ENCODE measurements at places on chromosomes 13 and 19. TPM values are rescaled to one million over a fixed set of nuclear protein-coding genes. Genes with fewer than 3 reads are reported as not detected.

The FAM216B gene
- not detected for polyA plus RNA-seq

- no peaks in the 10 kb centered on the region for H3K36me3 ChIP-seq
- H3K4me3 ChIP-seq = no peak overlapping the region
- DNase-seq = no peak
These were observed 1050.4 kb downstream of the EFNB2 start for GRCh38 chr13:105485081-105485480.

DNA sequence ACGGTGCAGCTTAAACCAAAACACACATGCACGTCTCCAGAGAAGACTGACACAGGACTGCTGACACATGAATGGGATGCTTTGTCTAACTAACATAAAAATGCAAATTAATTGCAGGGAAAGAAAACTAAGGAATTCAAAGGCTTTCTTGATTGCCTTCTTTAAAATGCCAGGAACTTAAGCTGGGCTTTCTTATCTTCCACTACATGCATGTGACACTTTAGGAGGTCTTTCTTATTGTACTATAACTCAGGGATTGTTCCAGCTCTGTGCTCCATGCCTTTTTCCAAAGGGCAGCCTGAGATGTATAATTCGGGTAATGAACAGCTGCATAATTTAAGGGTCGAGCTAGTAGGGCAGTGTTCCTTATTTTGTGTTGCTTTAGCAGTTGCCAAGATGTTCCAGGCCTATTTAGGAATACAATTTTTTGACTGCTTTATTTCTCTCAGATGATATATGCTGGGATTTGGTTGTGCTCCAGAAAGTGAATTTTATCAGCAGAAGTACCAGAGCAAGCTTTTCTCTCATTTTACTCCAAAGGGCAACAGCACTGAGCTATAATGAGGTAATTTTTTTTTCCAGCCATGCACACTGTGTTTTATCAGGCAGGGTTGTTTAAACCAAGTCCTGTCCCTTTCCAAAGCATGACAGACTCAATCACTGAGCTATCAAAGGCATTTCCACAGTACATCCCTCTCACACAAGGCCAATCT, 885.2 kb downstream of the PCDH9 start:
- H3K27me3 ChIP-seq = no peaks in the 10 kb centered on the region
- H3K4me1 ChIP-seq = no peaks in the 10 kb centered on the region
- no peaks in the 10 kb centered on the region for H3K36me3 ChIP-seq
- DNase-seq = no peak
- no peak overlapping the region for H3K27ac ChIP-seq
- no peak overlapping the region for H3K4me3 ChIP-seq

GRCh38 chr19:48556825-48557224, 4.9 kb downstream of the SULT2B1 start:
- no peaks in the 10 kb centered on the region for H3K27me3 ChIP-seq
- no peak overlapping the region for H3K27ac ChIP-seq
- H3K4me3 ChIP-seq = no peak overlapping the region
- H3K36me3 ChIP-seq = no peaks in the 10 kb centered on the region

GRCh38 chr13:33349986-33350826, 64.7 kb upstream of the STARD13 start:
- peak overlapping the region; percentile 89 for H3K4me3 ChIP-seq
- DNase-seq = peak; percentile 67
- H3K27me3 ChIP-seq = no peaks in the 10 kb centered on the region
- peaks cover 32% of the 10 kb centered on the region for H3K4me1 ChIP-seq
- H3K36me3 ChIP-seq = no peaks in the 10 kb centered on the region

DNA sequence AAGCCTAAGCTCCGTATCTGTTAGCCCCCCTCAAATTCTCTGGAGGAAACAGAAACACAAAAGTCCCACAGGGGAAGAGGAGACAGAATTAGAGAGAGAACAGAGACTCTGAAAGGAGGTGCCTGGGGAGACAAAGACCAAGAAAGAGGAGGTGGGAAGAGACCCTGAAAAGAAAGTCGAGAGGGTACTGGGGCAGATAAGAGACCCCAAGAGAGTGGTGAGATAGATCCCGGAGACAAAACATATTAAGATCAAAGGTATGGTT, 915 bp upstream of the GRWD1 start:
- peak overlapping the region; percentile 95 for H3K4me3 ChIP-seq
- peaks cover 15% of the 10 kb centered on the region for H3K36me3 ChIP-seq
- no peaks in the 10 kb centered on the region for H3K27me3 ChIP-seq
- no peaks in the 10 kb centered on the region for H3K4me1 ChIP-seq

DNA sequence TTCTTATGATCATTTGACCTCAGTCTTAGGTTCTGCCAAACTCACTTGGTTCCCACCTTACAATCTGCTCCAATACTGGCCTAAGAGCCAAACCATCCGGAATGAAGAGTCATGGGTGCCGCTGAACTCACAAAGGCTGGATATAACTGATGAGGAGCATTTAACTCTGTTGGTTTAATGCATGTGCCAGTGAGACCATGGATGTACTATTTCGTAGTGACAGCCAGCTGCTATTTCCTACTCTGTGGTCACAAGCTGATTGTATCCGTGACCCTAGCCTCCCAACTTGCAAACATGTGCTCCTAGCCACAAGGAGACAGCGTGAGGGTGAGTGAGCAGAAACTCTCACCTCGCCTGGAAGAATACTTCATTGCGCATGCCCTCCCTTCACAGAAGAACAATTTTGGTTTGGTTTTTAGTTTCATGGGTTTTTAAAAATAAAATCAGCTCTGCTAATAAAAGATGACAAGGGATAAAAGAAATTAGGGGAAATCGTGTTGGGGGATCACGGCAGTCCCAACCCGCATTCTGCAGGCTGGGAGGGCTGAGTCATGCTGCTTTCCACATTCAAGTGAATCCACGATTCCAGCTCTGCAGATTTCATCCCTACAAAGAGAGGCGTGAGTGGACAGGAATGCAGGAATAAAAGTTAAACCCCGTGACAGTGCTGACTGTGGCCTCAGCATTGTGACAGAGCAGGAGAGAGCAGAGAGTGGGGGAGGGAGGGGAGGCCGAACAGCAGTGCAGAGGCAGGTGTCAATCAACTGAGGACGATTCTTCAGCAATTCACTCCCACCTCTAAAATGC, 66.8 kb upstream of the RAP2A start:
- H3K4me1 ChIP-seq = peaks cover 13% of the 10 kb centered on the region
- peak; percentile 86 for DNase-seq
- H3K4me3 ChIP-seq = peak overlapping the region; percentile 3
- H3K36me3 ChIP-seq = peaks cover 17% of the 10 kb centered on the region
- peak overlapping the region; percentile 60 for H3K27ac ChIP-seq

- H3K27ac ChIP-seq = no peak overlapping the region
- H3K4me1 ChIP-seq = peaks cover 7% of the 10 kb centered on the region
- H3K27me3 ChIP-seq = no peaks in the 10 kb centered on the region
- no peak overlapping the region for H3K4me3 ChIP-seq
- H3K36me3 ChIP-seq = no peaks in the 10 kb centered on the region
- DNase-seq = no peak
These were observed 1.9 kb downstream of the GTPBP3 start for GRCh38 chr19:17339088-17339741.

DNA sequence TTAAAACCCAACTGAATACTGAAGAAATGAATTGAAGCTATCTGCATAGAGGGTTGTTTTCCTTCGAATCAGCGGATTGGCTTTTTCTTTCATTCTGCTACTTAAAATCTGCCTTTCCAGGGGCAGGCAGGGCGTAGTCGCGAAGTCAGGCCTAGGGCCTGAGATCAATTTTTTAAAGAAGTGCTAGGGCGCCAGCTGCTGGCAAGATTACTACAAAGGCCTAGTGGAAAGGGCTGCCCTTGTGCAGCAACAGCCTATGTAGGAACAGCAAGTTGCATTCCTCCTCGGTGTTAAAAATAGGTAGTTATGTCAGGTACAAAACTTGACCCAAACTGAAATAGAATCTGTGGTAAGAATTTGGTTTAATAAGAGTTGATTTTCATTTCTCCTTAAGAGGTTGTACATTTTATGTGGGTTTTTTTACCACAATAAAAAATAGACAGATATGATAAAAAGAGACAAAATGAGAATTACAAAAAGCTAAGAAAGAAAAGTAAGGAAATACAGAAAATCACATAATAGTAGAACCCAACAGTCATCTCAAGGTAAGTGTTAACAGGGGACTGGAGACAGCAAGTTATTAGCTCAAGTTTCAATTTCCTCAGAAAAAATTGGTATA, 9.5 kb upstream of the URAD start:
- H3K4me3 ChIP-seq = no peak overlapping the region
- no peaks in the 10 kb centered on the region for H3K4me1 ChIP-seq
- no peaks in the 10 kb centered on the region for H3K36me3 ChIP-seq
- peak; percentile 71 for DNase-seq
- peaks cover 13% of the 10 kb centered on the region for H3K27me3 ChIP-seq

DNA sequence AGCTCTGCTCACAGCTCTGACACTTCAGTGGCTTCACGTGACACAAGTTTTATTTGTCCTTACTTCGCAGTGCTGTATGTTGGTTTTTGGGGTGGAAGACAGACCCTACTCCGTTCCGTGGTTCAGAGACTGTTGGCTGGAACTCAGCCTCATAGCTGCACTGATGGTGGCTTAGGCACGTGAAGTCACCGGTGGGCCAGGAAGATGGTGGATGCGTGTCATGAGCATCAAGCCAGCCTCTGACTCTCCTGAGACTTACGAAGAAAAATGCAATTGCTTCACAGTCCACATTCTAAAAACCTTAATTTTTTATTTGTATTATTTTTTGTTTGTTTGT, 161.4 kb upstream of the SOX1 start:
- no peaks in the 10 kb centered on the region for H3K27me3 ChIP-seq
- no peaks in the 10 kb centered on the region for H3K36me3 ChIP-seq
- H3K27ac ChIP-seq = no peak overlapping the region
- DNase-seq = no peak
- no peak overlapping the region for H3K4me3 ChIP-seq

All from GM23248 (cell line).